ENCODE measurements at places on chromosomes 12 and 14.

DNA sequence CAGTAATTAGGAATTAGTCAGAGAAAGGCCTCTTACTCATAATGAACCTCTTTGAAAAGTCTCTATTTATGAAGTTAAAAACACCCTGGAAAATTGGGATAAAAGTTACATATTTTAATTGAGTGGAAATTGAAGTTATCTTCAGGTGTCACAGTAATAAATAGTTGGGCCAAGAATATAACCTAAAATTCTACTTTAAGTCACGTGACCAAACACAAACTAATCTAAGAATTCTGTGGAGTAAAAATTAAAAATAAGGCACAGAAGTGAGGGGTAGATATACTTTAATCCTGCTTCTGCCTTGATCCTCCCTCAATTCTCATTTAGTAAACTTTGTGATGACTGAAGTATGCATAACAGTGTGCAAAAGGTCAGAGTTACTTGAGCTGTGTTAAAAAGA lies 226.4 kb downstream of the NAV3 start:
- DNase-seq: no peak

DNA sequence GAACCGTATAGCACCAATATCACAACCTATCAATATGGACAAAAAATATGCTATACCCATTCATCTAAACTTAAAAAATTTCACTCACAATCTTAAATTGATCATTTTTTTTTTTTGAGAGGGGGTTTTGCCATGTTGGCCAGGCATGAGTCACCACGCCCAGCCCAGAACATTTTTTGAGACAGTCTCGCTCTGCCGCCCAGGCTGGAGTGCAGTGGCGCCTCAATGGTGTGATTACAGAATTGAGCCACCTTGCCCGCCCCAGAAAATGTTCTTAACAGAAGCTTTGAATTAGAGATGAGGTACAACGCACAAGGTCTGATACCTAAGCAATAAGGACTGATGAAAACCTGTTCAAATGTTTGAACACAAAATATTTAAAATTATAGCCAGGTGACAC lies 15.8 kb upstream of the ATP5F1B start:
- no peak for DNase-seq

DNA sequence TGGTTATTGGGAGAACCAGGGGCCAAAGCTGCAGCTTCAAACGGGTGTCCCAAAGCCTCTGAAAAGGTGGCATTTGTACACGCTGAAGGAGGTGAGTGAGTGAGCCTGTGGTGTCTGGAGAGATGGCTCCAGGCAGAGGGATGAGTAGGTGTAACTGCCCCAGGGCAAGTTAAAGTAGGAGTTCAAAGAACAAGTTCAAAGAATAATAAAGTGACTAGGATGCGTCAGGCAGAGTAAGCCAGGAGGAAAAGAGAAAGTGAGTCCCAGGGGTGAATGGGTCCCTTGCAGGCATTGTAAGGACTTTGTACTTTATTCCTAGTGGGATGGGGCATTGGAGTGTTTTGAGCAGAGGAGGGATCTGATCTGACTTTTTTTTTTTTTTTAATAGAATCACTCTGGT lies 201.4 kb upstream of the PWP1 start:
- no peak for DNase-seq

DNA sequence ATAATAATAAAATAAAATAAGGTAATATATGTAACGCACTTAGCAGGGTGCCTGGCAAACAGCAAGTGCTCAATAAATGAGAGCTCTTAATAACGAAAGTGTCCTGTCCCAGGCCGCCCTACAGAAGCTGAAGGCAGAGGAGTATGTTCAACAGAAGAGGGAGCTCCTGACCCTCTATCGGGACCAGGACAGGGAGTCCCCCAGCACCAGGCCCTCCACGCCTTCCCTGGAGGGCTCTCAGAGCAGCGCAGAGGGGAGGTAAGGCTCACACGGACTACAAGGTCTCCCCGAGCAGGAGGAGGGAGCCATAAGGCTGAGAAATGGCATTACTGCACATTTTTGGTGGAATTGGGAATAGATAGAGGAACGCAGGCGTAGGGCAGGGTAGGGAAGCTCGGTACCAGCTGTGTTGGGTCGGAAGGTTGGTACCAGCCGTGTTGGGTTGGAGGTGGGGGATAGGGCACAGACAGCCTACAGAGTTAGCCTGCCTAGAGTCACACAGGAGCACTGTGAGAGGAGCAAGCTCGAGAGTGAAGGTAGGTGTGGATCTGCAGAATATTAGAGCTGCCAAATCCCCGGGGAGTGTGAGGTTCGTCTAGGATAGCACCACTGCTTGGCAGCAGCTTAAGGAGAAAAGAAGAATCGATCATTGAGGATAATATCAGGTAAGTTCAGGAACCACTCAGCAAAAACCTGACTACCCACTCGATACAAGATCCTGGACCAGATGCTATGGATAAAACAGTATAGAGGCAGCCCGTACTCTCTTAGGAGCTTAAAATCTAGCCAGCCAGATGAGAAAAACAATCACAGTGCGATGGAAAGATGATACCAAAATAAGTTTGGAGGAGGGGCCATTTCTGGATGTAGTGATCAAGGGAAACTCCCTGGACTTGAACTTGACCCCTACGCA lies 15.3 kb downstream of the TNFRSF1A start:
- no peak for DNase-seq

- no peak for DNase-seq
Measured at GRCh38 chr12:54857406-54857805, 3.1 kb downstream of the MUCL1 start.

- DNase-seq: no peak
Measured at GRCh38 chr14:22641846-22642245, 2.3 kb downstream of the OR6J1 start.

- no peak for DNase-seq
Measured at GRCh38 chr12:115945491-115945885, 332.0 kb downstream of the MED13L start.

DNA sequence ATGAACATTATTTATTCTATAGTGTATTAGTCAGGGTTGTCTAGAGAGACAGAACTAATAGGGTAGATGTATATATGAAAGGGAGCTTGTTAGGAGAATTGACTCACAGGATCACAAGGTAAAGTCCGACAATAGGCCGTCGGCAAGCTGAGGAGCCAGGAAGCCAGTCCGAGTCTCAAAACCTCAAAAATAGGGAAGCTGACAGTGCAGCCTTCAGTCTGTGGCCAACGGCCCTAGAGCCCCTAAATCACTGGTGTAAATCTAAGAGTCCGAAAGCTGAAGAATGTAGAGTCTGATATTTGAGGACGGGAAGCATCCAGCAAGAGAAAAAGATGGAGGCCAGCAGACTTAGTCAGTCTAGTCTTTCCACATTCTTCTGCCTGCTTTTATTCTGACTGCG lies 912.2 kb downstream of the FLRT2 start:
- no peak for DNase-seq

DNA sequence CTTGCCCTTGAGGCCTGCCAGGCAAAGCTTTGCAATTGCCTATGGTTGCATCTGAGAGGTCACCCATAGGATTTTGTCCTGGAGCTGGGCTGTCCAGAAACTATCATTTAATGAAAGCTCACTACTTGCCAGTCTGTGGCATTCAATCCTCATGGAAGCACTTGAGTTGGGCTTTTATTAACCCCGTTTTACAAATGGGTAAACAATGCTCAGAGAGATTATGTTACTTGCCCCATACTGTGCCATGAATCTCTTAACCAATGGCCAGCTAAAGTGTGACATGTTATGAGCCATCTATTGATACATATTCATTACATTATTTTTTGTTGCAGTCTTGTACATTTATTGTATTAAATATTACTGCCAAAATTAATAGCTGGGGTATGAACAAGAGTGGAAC lies 35.9 kb downstream of the PDZRN4 start:
- no peak for DNase-seq

DNA sequence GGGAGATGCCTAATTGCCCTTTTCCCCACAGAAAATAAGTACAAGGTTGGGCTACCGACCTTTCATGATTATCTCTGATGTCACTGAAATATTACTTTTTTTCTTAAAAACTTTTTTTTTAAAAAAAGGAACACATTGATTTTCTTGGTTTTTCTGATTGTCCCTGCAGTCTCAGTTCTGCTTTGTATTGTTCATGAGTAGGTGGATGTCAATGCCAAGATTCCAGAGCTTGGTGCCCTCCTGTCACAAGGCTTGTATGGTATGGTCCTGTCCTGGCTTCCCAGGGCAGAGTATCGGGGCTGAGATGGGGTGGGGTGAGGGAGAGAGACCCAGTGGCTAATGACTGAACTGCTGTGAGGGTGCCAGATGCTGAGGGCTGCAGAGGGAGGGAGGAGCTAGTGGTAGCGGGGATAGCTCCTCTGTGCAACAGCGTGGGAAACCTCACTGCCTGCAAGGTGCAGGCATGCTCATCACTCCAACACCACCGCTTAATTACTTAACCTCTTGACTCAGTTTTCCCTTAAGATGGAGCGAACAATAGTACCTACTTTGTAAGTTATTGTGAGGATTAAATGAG lies 4.4 kb upstream of the CTDSP2 start:
- no peak for DNase-seq

- no peak for DNase-seq
Measured at GRCh38 chr14:64649383-64649998, 54.7 kb upstream of the PLEKHG3 start.

GRCh38 chr12:22169376-22169775 lies 123.4 kb downstream of the CMAS start:
- DNase-seq: no peak

DNA sequence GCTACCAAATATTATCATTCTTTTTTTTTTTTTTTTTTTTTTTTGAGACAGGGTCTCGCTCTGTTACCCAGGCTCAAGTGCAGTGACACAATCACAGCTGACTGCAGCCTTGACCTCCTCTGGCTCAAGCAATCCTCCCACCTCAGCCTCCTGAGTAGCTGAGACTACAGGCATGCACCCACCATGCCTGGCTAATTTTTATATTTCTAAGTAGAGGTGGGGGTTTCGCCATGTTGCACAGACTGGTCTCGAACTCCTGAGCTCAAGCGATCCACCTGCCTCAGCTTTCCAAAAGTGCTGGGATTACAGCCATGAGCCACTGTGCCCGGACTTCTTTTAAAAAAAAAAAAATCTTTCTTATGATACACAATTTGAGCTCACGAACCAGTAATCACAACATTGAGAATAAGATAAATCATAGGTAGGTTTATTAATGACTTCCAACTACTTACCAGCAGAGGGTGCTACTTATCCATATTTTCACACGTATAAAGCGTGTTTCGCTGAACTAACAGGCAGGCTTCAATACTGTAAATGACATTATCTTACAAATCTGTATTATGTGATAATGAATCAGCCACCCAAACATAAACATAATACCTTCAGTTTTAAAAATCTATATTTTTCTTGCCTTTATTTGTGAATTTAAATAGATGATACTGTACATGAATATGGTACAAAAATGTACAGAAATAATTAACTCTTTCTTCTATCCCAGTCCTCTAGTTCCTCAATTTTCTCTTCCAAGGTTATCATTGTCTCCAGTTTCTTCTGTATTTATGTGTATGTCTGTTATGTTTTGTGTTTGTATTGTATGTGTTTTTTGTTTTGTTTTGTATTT lies 42.5 kb upstream of the BCAT1 start:
- peak; percentile 61 for DNase-seq

DNA sequence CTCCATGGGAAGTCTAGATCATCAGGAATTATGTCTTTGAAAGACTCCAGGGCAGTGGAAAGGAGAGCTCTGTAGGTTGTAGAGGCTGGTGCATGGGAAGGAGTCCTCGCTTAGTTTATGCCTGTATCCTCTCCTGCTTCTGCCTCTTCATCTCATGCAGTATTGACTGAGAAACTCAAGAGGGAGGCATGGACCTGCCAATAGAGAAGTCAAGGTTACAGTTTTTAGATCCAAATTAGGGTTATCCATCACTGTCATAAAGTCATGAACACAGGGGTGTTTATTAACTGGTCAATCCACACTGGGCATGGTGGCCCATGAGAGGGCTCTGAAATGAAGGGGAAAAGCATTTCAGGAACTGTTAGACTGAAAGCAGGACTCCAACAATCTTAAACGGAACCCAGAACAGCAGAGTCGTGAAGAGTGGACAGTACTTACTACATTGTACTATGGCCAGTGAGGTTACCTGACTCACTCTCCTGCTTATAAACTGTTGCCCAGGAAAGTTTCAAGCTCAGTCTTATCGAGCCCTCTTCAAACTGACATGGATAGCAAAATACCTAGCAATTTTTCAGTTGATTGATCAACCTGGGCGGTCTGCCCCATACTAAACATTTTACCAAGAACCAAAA lies 30.1 kb upstream of the DHRS7 start:
- DNase-seq: no peak

- DNase-seq: no peak
Measured at GRCh38 chr12:124277394-124278241, 17.3 kb upstream of the RFLNA start.

- peak; percentile 57 for DNase-seq
Measured at GRCh38 chr12:95151406-95151805, 65.9 kb downstream of the FGD6 start.

GRCh38 chr14:90332271-90332584 lies 487 bp upstream of the NRDE2 start:
- no peak for DNase-seq

DNA sequence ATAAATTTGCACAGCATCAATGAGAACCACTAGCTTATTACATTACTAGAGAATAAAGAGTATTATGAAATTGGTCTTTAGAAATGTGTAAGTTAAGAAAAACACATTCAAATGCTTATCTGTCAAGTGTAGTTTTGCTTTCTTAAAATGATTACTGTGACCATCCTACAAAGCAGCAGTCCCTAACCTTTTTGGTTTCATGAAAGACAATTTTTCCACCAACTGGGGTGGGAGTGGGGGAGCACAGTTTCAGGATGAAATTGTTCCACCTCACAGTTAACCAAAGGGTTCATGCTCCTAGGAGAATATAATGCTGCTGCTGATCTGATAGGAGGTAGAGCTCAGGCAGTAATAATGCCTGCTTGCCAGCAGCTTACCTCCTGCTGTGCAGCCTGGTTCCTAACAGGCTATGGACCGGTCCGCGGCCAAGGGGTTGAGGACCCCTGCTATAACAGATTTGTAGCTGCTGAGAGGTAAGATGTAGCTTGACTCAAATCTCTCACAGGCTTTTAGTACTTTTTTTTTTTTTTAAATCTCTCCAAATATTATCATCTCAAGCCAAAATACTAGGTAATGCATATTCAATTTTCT lies 45.4 kb downstream of the PPP4R3A start:
- no peak for DNase-seq

- DNase-seq: no peak
Measured at GRCh38 chr12:6821591-6822425, at the start of gene GPR162. GPR162 (plus strand) TSS chr12:6821821; CDS start chr12:6823899, 2,078 bp downstream.

GRCh38 chr14:24233538-24233866 lies 773 bp downstream of the GMPR2 start:
- no peak for DNase-seq

GRCh38 chr12:15543347-15543746 lies 221.0 kb downstream of the PTPRO start:
- DNase-seq: no peak

- no peak for DNase-seq
Measured at GRCh38 chr12:116099652-116100432, 177.7 kb downstream of the MED13L start.

DNA sequence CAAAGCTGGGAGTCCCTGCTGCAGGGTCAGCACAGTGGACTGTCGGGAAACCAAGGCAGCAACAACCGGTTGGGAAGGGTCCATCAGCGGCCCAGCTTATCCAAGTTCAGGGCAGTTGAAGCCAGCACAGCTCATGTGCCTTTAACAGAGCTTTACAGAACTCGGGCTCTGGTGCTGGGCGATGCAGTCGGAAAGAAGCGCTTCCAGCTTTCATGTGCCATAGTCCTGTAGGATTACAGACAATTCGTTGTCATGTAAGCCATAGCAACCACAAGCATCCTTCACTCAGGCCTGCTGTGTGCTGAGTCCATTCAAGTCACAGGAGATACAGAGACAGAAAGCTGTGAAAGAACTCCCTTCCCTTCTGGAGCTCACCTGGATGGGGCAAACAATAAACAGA lies 3.5 kb upstream of the FAM181A start:
- DNase-seq: no peak
